ENCODE measurements at places on chromosomes 2 and 18.

- peak; percentile 59 for DNase-seq
These were observed 64.7 kb upstream of the KLF7 start for GRCh38 chr2:207230261-207231105.

DNA sequence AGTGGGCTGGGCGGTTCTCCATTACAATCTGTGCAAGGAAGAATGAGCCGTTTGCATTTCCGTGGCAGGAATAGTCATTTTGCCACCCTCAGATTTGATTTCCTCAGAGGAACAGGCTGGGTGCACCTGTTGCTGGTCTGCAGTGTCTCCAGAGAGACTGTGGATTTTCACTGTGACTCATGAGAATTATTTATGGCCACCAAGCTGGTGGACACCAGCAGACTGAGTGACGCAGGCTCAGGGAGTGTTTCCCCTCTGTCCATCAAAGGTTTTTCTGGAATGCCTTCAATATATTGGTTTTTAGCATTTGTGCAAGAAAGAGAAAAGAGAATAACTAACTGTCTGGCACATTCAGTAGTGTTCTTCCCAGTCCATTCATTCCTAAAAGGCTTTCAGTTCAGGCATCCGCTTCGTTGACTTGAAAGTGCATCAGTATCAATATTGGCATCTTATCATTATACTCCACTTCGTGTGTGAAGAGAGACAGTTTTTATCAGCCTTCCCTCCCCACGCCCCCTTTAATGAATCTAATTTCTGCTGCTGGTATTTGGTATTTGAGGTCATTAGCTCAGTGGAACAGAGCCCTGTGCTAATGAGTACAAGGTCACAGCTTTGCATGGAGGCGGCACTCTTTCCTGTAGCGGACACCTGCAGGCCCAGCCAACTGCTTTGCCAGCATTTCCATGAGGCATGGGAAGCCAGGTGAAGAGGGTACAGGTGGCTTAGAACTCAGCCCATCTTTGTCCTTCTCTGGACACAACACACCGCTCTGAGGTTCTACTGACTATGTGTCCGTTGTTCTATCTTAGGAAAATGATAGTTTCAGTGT, 39.9 kb downstream of the PRKCE start:
- no peak for DNase-seq

DNA sequence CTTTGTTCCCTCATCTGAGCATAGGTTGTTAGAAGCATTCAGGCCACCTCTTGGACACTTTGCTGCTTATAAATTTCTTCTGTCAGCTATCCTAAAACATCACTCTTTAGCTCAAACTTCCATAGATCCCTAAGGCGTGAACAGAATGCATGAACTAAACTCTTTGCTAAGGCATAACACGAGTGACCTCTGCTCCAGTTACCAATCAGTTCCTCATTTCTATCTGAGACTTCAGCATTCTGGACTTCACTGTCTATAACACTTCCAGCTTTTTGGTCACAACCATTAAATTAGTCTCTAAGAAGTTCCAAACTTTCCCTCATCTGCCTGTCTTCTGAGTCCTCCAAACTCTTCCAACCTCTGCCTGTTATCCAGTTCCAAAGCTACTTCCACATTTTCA, 8.3 kb upstream of the VWA3B start:
- no peak for DNase-seq

GRCh38 chr2:85937069-85937439, 48.3 kb upstream of the ST3GAL5 start:
- no peak for DNase-seq

- no peak for DNase-seq
These were observed 1365.5 kb upstream of the CHAC2 start for GRCh38 chr2:52402128-52402527.

- no peak for DNase-seq
These were observed 28.5 kb downstream of the HPCAL1 start for GRCh38 chr2:10331027-10331701.

- DNase-seq, result peak; percentile 84
These were observed 552.8 kb upstream of the SLC8A1 start for GRCh38 chr2:41004700-41005099.

GRCh38 chr2:45908316-45909170, 257.1 kb downstream of the PRKCE start:
- DNase-seq, result no peak

DNA sequence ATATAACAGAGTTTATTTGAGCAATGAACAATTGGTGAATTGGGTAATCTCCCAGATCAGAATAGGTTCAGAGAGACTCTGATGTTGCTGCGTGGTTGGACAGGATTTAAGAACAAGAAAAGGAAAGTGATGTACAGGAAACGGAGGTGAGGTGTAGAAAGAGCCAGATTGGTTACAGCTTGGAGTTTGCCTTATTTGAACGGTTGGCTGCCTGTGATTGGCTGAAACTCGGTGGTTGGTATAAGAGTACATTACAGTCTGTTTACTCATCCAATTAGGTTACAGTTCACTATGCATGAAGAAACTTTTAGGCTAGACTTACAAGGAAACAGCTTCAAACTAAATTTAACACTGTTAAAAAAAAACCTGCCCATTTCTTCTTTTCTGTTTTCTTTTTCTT, 68.0 kb upstream of the CABLES1 start:
- no peak for DNase-seq

DNA sequence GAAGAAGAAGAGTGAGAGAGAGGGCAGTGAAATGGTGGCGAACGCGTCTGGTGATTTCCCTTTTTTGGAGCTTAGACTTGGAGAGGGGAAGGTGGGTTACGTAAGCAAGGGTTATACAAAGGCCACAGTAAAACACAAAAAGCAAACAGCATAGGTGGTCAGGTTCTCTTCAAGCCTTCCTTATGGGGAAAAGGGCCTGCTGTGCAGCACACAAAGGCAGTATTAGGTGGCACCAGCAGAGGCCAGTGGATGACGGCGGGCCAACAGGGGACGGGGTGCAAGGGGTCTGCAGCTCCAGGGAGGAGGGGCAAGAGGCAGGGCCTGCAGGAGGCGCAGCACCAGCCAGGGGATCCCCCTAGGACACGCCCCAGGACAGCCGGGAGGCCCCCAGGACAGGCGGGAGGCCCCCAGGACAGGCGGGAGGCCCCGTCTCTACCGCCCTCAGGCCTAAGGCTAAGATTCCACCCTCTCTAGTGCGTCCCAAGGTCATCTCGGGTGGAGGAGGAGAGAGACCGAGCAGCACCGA, 32.6 kb upstream of the NPC1 start:
- DNase-seq, result no peak

DNA sequence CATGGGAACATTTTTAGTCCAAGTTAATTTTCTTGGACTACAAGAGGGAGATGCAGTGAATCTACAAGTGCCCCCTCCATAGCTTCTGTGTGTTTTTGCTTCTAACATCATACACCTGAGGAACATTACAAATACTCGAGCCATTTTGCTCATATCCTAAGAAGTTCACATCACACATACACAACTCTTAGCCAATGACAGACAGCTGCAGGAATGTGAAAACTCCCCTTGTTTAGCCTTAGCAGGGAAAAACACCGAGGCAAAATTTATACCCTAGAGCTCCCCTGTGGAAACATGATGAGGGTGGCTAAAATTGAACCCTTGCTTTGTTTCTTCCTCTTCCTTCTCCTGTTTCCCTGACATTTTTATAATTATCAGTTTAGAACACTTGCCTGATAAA, 928.3 kb upstream of the NRXN1 start:
- DNase-seq, result no peak

DNA sequence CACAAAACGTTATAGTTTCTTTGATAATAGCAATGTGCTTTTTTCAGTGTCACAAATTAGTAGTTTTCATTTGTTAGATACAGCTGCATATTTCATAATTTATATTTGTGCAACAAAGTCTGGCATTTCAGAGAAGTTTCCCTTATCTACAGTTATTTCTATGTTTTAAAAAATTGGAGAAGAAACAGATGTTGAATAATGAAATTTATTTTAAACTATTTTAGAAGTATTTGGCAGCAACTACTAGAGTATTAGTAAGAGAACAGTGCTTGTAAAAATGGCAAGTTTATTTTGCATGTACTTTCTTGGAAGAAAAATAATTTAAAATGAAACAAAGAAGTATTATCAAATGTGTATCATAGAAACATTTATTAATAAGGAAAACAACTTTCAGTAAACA, 68.6 kb upstream of the COL5A2 start:
- DNase-seq, result no peak

DNA sequence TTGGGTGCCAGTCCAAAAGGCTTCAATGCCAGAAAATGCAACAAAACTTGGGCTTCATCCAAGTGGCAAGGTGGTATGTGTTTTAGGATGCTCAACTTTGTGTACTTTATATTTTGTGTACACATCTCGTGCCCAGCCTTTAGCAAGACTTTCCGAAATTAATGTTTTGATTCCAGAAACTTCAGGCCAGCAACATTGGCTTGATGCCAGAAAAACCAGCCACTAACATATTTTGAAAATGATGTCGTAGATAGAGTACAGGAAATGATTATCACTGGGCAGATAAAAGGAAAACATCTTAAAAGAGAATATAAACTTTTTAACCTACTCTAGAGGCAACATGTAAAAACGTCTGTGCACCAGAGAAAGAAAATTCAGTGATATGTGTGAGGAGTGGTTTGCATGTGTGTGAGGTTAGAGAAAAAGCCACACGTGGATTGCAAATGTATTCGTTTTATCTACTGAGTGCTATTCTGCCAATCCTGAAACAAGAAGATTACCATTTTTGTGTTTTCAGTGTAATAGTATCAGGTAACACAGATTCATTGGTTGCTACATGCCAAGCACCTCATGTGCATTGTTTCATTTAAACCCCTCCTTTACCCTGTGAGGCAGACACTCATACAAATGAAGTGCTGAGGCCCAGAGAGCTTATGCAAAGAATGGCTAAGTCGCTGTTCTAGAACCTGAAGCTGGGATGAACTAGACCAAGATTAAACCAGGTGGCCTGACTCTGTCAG, 264.8 kb downstream of the C1D start:
- no peak for DNase-seq

DNA sequence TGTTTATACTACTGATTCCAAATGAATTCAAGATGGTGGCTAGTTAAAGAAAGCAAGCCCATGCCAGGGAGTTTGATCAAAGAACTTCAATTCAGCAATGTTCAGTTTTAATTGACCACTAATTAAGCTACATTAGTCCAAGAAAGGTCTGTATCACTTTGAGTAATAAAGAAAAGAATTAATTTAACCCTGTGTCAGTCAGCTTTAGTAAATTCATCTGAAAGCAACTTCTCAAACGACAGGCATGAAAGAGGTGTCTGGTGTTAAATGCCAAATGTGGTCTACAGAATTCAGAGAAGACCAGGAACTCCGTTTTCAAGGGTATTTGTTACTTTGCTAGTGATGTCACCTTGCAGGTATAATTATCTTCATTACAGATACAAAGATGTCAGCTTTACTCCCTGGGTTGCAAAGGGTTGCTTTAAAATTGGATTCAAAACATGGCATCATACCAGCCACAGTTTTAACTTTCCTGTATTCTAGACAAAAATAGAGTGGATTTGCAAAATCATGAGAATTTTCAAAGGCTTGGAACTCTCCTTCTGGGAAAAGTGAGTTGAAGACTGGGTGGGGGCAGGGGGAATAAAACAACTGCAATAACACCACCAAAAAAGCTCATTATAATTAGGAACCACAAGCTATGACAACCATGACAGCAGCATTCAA, 281.5 kb downstream of the TCF4 start:
- no peak for DNase-seq

- DNase-seq, result no peak
These were observed 19.6 kb downstream of the ANKMY1 start for GRCh38 chr2:240538031-240538780.

DNA sequence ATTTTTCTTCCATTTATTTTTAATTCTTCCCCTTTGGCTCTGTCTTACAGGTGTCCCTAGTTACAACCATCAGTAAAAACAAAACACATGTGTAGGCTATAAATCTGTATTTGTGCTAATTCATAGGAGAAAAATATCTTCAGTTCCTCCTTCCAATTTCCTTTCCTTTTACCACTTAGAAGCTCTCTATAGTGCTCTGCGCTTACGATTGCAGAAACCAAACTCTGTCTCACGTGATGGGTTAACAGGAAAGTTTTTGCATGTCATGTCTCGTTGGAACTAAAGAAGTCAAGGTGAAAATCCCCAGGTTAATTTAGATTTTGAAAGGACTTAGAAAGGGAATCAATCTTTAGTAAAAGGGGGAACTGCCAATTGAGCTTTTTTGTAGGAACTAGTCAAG, 1390.5 kb upstream of the ZEB2 start:
- DNase-seq, result no peak

DNA sequence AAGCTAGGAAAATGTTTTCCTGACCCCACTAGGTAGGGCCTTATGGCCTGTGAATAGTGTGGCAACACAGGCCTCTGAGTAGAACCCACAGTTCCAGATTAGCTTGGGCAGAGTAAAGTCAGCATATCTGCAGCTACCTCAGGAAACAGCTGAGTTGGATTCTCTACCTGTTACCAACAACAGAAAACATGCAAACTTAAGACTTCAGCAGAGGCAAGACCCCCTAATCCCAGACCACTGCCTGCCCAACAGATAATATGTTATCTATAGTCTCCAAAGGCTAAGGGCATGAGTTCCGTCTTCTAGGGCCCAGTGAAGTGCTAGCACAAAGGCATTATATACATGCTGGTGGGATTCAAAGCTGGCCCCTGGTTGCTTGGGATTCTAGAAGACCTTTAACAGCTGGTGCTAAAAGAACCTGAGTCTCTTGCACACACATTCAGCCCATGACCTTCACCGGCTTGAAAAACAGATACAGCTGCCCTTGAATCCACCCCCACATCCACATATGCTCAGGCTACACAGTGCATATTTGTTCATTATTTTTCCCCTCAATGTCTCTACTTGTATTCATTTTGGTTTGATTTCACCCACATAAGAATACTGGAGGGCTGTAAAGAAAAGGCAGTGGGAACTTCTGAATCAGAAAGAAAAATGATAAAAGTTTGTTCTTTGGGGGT, 13.5 kb upstream of the UBXN4 start:
- peak; percentile 19 for DNase-seq

DNA sequence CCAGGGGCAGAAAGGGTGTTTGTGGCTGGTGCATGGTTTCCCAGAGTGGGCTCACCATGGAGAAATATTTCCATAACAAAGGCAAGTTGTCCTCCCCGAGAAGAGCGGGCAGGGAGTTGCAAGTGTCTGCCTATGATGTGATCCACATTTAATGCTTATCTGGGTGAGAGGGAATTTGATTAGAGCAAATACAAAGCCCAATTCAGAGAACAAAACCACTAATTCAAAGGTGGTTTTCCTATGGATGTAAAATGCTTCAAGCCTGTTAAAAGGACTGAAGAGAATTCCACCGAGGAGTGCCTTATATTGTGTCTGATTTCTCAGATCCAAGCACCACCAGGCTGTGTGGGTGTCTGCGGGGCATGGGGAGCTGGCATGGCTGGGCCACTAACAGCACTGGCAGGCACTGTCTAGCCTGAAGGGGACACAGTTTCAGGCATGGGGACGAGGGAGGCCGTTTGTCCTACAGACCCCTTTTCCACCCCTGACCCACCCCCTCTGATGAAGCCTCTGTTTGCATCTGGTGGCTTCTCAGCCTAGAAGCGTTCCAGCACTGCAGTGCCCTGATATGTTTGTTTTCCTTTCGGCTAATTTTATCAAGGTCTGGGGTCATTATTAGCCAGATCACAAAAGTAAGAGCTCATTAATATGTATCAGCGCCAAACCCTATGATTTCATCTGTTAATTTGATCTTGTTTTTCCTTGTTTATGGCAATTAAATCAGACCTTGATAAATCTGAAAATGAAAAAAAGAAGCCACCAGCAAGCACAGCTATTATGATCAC, 357.3 kb downstream of the HRH4 start:
- no peak for DNase-seq

GRCh38 chr2:186595219-186595618, 5.4 kb downstream of the ITGAV start:
- peak; percentile 22 for DNase-seq

Measured in SK-MEL-5 (cell line).